ENCODE measurements at places on chromosomes 12 and 14. TPM values are rescaled to one million over a fixed set of nuclear protein-coding genes. Genes with fewer than 3 reads are reported as not detected.

DNA sequence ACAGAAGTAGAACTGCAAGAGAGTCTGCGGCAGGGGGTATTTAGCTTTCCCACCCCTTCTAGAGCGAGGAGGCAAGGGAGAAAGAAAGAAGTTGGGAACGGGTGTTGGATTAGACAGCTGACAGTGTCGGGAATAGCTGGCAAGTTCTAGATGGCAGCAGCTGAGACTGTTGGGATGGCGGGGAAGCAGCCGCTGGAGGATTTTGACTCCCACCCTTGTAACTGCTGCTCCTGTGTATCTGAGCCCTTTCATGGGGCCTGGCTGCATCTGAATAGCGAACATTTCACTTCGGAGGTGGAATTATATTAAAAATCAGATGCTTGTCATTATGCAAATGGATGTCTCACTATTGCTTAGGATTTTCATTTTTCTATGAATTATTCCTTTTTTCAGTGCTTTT lies 104.6 kb downstream of the AACS start:
- peak; percentile 54 for DNase-seq

DNA sequence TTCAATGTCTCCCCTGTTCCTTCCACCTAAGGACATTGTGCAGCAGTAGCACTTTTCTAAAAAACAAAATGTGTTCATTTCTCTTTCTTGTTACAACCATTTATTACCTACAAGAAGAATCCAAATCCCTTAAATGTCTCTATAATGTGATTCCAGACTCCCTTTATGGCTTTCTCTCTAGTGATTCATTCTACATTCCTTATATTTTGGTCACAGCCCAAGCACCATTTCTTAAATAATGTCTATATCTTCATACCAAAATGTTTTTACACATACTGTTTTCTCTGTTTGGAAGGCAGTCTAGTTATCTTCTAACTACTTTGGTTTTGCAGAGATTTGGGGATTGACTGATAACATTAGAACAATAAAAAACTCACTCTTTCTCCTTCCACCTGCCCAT lies 1037.3 kb upstream of the FLRT2 start:
- no peak for DNase-seq

DNA sequence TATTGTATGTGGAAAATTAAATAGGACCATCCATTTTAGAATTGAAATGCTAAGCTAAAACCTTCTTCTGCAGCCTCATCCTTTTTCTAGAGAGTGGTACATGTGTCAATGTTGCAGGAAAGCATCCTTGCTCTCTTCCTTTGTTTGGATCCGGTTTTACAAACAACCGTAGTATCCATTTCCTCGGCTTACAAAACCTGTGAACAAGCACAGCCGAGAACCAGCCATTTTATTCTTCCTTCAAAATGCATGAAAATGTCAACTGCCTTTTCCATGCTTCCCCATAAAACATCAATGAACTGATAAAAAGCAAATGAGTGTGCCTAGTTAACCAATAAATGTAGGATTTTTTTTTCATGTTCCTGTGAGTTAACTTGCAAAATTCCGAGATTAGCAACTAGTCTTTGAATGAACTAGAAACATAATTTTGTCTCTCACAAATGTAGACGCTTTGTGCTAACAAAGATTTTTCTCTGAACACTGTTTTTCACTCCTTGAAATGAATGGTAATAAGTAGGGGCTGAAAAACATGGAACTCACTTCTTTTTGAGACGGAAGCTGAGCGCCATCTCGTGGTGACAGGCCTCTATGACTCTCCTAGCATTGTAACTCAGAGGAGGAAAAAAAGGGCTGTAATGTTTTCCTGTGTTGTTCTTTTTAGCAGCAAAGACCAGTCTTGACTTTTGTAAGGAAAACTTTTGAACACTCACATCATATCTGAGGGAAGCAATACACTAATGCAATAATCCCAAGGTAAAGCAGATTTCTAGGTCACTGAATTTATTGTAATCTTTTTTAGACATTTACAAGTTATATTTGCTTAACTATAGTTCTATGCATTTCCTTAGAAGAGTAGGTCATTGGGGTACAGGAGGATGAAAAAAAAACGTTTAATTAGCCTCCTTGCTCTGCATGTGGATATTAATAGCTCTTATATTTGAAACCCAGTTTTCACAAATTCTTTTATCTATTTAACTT lies 157.4 kb upstream of the FOXG1 start:
- DNase-seq: no peak

GRCh38 chr12:1618489-1618888 lies 10.5 kb upstream of the WNT5B start:
- no peak for DNase-seq

DNA sequence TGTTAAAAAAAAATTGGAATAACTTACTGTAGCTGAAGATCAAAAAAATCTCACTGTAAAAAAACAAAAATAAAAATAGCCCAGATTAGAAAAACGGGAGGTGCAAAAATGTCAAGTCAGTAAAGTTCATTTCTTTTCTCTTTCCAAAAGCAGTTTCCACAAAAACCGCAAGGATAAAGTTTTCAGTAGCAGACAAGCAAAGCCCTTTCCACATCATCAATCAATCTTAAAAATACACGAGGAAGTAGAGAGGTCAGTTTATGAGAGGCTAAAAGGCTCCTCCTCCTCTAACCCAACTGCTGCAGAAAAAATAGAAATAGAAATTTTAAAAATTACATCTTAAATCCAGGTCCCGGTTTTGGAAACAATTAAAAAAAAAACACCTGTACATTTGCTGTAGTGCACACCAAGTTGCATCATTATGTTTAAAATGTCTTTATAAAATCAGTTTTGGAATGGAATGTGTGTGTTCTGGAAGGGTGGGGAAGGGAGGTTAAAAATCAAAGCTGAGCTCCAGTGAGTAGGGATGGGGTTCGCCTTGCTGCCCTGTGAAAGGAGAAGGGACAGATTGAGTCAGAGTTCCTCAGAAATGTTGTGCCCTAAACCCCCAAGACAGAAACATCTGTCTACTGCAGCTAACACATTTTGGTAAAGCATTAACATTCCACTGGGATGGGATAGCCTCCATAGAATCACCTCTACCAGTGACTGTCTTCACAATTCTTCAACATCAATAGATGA lies 5.8 kb downstream of the HNRNPC start:
- no peak for DNase-seq

DNA sequence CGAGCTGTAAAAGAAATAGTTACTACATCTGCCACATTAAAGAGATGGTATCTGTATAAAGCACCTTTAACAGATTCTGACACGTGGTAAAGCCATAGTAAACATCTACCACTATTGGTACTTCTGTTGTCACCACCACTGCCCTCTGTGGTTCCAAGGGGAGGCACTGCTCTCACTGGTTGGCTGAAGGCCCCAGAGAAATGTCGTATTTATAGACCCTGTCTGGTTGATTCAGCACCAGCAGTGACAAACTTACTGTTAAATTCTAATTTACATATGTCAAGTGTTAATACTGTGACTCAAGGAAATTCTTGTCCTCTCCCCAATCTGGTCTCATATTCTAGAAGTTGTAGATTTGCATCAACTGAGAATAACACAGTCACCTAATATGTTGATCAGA lies 281.1 kb downstream of the ERC1 start:
- no peak for DNase-seq

DNA sequence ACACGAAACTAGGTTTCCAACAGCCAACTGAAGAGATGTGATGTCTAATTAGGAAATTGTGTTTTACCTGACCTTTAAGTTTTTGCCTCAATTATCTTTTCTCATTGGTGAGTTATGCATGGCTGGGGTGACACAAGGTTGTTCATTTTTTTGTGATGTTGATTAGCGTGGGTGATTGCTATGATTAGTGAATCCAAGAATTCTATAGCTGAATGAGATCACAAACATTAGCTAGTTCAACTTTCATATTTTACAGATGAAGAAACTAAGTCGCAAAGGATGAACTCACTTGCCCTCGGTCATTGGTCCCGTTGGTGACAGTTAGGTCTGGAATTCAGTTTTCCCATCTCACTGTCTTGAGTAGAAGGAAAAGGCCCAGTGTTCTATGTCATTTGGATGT lies 32.6 kb upstream of the LMNTD1 start:
- no peak for DNase-seq

The TGFB3 gene
- 188 TPM for total RNA-seq

DNA sequence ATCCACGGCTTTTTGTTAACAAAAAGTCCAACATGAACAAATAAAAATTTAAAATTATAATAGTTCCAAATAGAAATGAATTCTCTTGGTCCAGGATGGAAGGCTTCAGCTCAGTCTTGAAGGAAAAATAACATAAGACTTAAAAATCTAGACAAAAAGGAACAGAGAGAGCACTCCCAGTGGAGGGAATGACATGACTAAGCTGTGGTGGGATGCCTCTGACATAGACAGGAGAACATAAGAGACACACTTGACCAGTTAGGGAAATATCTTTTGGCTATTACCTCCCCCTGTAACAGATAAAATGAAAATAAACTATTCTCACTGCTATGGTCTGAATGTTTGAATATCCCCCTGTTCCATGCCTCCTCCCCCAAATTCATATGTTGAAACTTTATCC lies 106.8 kb downstream of the BBS10 start:
- no peak for DNase-seq

- peak; percentile 77 for DNase-seq
These were observed 14.7 kb downstream of the NOC4L start for GRCh38 chr12:132158677-132159554.
